BJ (cell line): ENCODE measurements at places on chromosomes 1 and 21.

GRCh38 chr1:4674676-4675075 is 20.3 kb downstream of the AJAP1 start:
- no peak for DNase-seq

GRCh38 chr1:247054992-247055415 is 23.6 kb downstream of the ZNF670 start:
- DNase-seq: no peak

DNA sequence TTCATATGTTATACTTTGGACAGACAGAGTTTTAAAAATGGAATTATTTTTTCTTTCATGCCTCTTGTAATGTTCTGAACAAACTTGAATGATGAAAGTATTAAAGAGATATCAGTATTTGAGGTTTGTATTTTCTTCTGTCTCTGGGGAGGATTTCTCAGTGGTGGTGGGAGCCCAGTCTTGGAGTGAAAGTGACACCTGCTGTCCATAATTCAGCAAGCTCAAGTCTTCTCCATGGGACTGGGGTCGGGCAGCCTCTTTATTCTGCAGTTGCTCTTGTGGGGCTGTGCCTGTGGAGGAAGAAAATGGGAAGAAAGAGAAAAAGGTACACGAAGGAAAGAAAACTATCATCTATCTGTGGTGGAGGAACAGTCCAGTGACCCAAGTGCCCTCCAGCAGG is 56.1 kb downstream of the SMYD2 start:
- no peak for DNase-seq

GRCh38 chr1:179805291-179806195 is 62.5 kb downstream of the FAM163A start:
- no peak for DNase-seq

GRCh38 chr1:115802416-115802815 is 33.9 kb upstream of the CASQ2 start:
- DNase-seq: no peak

DNA sequence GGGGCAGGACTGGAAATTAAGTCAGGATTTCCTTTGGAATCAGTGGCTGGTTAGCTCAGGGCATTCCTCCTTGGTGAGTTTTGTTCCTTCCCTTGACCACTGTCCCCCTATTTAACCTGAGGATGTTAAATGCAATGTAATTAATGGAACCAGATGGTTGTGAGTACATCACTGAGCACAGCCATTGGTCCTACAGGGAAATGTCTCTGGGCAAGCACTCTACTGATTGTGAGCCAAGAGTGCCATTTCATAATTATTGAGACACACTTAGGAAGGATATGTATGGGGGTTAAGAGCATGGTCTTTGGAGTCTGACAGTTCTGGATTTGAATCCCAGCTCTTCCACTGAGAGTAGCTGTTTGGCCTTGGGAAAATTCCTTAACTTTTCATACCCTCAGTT is 74.4 kb downstream of the SPAG17 start:
- DNase-seq: no peak

DNA sequence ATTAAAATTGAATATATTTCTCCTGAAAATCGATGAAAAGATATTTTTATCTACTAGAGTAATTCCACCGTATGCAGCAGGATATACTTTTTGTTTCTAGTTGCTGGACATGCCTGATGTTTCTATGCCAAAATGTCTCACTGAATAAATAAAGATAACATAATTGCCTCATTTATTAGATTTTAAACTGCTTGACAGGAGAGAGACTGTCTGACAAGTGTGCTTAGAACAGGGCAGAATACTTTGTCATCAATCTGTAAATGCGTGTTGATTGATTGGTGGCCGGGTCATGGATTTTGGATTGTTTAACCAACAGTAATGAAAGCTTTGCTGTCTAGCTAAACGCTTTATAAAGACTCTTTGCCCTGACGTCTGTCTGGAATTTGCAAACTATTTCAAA is 339.0 kb downstream of the CHRM3 start:
- no peak for DNase-seq

DNA sequence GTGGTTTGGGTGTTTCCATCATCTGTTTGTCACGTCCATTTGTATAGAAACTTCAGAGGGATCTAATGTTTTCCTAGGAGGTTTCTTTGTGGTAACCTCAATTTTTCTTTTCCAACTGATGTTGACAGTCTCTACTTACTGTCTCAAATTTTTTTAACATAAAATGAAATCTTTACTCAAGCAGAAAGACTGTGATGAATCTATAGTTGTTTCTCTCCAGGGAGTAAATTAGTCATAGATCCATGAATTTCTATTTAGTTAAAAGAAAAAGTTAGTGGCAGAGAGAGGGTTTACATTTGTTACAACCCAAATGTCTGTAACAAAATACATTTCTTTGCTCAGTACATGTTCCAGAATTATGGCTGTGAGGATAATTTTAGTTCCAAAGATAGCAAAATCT is 161.6 kb downstream of the DISP1 start:
- DNase-seq: no peak

DNA sequence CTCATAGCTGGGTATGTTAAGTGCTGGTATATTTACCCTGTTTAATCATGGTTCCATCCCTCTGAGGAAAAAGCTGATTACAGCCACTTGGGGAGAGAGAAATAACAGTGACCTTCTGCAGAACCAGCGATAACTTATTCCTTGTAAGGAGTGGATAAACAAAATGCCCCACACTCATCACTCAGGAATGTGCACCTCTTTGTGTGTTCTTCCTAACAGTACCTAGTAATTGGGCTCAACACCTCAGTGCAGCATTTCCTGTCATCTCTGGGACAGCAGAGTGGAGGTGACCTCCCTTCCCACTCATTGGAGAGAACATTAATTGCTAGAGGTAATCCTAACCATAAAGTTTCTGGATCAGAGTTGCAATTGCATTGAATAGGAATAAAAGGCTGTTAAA is 112.5 kb upstream of the F3 start:
- no peak for DNase-seq

DNA sequence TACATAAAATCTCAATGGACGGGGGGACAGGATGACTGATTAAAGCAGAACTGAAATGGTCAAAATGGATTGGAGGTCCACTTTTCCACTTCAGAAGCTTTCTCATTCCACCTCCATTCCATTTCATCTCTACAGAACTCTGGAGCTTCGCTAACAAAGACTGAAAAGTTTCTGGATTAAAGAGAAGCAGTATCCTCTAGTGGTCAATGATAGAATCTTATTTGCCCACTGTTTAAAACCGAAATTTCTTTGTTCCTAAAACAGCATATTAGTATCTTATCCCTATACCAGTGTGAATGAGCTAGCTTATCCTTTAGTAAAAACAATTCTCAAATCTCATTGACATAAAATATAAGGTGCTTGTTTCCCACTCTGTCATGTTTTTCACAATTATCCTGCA is 890.6 kb downstream of the KCNT2 start:
- DNase-seq: peak; percentile 9

DNA sequence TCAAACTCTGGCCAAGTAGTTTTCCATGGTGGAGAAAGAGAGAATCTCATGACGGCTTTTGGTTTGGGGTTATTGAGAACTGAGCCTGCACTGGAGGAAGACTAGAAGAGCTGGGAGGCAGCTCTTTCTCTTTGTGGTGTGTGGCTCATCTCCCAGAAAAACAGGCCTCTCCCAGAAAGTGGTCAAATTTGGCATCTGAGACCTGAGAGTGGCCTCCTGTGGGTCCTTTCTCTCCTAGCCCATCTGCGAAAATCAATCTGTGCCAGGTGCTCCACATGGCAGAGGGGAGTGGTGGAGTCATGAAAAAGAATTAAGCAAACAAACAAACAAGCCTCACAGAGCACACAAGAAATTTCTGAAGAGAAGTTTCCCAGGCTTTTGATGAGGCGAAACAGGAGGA is 305.0 kb downstream of the ST6GALNAC3 start:
- no peak for DNase-seq

DNA sequence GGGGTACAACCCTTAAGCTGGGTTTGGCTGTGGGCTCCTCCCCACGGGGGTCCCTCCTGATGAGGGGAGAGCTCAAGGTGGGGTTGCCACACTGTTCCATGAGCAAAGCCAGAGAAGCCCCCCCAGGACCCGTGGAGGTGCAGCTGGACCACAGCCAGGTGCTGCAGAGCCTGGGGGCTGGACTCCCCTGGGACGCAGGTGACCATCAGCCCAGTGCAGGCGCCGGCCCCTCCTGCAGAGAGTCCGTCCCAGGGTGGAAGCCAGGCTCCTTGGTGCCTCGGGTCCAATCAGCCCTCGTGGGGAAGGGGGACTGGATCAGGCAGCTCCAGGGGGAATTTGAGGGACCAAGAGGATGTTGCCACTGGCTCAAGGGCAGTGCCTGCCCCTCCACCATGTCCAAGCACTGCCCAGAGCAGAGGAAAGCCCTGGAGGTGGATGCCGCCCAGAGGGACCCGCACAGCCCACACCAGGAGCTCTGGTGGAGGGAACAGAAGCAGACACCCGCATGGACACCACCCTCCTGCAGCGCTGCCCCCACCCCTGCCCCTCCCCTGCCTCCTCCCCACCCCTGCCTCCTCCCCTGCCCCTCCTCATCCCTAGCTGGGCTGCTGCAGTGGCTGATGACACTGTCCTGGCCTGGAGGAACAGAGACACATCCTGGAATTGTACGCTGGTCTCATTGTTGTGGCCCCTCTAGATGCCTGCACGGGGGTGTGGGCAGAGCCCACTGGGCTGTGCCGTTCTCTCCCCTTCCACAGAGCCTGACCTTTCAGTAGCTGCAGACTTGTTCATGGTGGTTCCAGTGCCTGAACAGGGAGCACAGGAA is 30.8 kb upstream of the COL18A1 start:
- DNase-seq: no peak

DNA sequence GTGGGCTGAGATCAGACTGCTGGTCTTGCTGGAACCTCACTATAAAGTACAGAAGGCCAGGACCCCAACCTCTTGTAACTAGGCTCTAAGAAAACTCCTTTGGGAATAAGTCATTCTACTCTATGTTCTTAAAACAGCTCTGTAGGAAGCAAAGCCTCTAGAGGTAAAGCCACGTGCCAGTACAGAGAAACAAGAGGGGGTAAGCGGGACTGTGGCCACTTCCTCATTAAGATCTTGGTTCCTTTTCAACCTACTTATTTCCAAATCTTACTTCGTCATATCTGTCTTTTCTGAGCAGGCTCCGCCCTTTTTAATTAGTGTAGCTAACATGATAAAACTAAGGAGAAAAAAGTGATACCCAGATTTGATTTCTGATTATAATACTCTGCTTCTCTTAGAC is 3.8 kb downstream of the NCSTN start:
- DNase-seq: no peak

DNA sequence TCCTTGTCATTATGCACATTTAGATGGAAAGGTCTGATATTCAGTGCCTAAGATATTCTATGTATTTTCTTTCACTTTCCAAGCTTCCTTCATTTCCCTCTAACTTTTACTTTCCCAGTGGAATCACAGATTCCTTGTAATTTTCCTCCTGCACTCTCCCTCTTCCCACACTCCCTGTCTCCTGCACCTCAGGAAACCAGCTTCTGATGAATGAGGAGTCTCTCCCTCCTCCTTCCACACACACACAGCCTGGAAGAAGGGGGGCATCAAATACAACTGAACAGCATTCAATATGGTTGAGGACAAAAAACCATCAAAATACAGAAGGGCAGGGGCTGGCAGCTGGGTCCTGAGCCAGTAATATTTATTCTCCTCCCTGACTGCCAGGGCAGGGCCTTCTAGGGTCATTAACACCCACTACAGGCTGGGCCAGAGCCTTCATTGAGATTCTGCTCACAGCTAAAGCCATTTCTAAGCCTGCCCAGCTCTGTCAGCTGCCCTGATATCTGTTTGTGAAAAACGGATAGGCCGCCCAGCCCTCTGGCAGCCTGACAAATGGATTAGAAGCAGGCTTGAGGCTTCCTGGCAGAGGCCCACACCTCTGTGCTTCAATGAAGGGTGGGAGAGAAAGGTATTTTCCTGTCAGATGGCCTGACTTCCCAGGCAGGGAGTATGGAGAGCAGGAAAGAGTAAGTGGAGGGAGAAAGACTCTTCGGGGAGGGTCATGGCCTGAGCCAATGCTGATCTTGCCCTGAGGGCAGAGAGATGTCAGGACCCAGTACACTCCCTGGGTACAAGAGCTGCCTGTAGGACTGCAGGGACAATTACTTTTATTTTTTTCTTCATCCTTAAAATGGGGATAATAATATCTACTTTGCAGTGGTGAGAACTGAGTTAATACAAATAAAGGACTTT is 138.9 kb upstream of the SPATA6 start:
- no peak for DNase-seq

- no peak for DNase-seq
Measured at GRCh38 chr1:204520834-204521709, 4.9 kb downstream of the MDM4 start.

DNA sequence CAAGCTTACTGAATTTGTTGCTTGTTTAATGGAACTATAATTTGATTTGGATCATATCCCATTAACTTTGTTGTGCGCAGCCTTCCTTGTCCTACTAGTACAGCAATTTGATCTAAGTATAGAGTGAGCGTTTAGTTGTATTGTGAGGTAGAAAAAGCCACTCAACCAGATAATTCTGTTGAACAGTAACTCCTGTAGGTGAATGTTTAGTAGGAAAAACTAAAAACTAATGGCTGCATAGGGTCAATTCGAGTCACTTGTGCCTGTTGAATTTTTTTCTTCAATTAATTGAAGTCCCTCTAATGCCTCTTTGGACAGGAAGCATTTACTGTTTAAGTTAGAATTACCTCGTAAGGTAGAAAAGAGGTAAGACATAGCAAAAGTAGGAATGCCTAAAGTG is 15.0 kb upstream of the EPHX1 start:
- no peak for DNase-seq

DNA sequence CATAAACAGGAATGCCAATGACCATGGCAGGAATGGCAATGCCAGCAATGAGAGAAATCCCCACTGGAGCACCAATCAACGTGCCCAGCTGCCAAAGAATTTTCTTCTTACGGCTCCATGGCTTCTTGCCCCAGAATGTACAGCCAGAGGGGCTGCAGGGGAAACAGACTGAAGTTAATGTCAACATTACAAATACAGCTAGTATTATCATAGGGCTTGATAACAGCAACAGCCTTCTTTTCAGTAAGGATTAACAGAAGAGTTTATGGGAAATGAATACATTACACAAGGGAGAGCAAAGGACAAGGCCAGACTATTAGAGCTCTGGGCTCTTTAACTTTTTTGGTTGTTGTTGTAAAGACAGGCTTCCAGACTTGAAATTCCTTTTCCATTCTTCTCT is 18.2 kb downstream of the RNF19B start:
- DNase-seq: no peak

- DNase-seq: no peak
Measured at GRCh38 chr1:147142886-147143285, 29.4 kb downstream of the PRKAB2 start.
